Lung (tissue), 17 donors: ENCODE measurements at places on chromosomes 13 and 19.
A peak's percentile ranks its signal among the peaks of the same experiment; 100 is the strongest.

GRCh38 chr13:46057256-46058015 lies 4.9 kb upstream of the ZC3H13 start:
- no peak for DNase-seq

GRCh38 chr19:48556163-48556562 lies 4.2 kb downstream of the SULT2B1 start:
- no peak for DNase-seq

- no peak for DNase-seq
These were observed 21.5 kb downstream of the OLFM4 start for GRCh38 chr13:53050151-53050550.

GRCh38 chr13:30560212-30560611 lies 57.5 kb upstream of the USPL1 start:
- DNase-seq = no peak

DNA sequence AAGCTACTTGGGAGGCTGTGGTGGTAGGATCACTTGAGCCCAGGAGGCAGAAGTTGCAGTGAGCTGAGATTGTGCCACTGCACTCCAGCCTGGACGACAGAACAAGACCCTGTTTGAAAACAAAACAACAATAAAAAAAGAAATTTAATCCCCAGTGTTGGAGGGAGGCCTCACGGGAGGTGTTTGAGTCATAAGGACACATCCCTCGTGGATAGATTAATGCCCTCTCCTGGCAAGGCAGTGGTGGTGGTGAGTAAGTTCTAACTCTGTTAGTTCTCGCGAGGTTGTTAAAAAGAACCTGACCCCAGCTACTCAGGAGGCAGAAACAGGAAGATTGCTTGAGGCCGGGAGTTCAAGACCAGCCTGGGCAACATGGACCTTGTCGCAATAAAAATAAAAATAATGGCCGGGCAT lies 27.6 kb upstream of the SIN3B start:
- DNase-seq = no peak

DNA sequence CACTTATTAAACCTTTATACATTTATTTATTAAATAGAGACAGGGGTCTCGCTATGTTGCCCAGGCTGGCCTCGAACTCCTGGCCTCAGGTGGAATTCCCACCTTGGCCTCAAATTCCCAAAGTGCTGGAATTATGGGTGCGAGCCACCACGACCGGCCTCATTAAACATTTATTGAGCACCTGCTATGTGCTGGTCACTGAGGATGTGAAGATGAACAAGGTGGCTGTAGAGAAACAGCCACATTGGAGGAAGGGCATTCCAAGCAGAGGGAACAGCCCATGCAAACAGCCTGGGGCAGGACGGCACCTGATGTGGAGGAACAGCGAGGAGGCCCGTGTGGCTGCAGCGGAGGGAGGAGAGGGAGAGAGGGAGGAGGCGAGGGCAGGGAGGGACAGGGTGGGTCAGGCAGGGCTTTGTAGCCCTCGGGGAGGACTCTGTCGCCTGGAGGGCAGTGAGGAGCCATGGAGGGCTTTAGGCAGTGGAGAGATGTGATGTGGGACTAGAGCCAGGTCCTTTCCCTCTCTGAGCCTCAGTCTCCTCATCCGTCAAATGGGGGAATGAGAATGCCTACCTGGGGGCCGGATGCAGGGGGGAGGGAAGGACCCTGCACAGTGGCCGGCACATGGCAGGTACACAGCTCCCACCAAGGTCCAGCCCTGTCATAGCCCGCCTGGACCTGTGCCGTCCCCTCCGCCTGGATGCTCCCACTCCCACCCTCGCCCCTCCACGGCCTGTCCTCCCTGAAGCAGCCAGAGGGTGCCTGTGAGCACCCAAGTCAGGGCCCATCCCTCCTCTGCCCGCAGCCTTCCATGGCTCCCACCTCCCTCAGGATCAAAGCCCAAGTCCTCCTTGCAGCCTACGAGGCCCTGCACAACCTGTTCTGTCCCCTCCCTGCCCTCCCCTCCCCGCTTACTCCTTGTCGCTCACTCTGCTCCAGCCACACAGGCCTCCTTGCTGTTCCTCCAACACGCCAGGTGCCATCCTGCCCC lies 21.5 kb upstream of the NFIC start:
- no peak for DNase-seq

GRCh38 chr13:51240958-51241357 lies 18.8 kb downstream of the FAM124A start:
- DNase-seq = peak; percentile 68

GRCh38 chr19:20558571-20558970 lies 7.0 kb downstream of the ZNF737 start:
- no peak for DNase-seq

- DNase-seq = peak; percentile 61
These were observed 10.4 kb upstream of the ZSWIM4 start for GRCh38 chr19:13784731-13785452.

DNA sequence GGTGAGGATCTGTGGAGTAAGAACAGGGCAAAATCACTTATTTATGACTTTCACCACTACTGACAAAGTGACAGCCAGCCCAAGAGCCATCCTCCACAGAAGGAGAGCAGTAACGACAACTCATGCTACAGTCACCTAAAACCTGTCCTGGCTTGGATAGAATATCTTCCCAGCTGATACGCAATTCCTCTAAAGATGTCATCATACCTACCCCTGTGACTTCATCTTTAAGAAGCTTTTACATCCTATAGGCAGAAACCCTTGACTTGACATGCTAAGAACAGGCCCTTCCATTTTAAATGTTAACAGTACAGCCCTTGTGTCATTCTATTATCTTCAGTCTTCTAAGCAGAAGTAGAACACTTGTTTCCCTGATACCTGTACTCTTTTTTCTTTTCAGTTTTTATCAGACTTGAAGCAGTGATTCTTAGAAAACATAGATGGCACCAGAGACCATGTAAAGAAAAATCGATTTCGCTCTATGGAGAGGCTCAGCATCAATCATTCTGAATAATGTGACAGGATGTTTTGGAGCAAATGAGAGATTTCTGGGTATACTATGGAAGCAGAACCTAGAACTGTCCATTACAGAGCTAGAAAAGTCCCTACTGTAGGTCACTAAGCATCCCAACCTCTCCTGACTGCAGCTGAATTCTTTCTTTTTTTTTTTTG lies 20.1 kb downstream of the STOML3 start:
- no peak for DNase-seq

DNA sequence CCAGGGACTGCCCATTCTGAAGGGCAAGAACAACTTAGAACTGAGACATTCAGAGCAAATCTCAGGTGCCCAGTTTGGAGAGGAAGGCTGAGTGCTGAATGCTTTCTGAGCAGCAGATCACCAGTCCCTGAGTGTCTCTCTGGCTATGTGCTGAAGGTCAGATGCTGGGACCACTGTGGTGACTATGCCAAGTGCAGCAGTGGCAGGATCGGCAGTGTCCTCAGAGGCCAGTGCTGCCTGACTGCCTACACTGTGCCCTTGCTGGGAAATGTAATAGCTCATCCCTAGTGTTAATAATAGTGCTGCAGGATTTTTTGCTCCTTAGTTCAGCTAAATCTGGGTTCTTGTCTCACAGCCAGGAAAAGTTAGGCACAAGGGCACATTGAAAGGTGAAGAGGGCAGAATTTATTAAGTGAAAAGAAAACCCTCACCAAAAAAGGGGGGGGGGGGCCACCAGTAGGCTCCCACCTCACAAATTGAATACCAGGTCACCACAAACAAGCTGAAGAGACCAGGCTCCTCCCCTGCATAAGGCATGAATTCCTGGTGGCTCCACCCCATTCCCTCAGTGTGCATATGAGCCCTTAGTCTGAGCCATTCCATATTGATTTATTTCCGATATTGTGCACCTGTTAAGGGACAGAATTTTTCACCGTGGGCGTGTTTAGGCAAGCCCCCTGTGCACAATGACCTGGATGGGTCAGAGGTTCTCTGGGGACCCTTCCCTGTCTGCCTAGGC lies 18.5 kb downstream of the RFXAP start:
- no peak for DNase-seq

DNA sequence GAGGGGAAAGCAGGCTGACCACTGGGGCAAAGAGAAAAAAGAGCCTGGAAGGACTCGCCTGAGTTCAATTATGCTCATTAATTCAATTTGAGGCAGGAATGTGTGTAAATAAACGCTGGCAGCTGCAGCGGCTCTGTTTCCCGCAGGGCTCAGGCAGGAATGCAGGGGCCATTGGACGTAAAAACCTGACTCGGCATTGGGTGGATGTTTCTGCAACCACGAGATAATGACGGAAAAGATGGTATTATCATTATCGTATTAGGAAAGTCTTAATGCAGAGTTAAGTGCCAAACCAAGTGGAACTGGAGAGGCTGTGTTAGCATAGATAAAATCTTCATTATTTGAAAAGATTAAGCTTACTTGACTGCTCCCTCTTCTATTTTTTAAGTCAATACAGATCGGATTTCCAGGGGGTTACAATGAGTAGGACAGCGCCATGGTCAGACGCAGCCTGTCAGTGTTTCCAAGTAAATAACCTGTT lies 169.8 kb downstream of the SHISA2 start:
- DNase-seq = peak; percentile 75

- peak; percentile 70 for DNase-seq
These were observed at the start of gene CTXN1 for GRCh38 chr19:7926021-7926726. Gene CTXN1 (minus strand): TSS chr19:7926135. CDS start chr19:7925538, 597 bp downstream.

GRCh38 chr19:3293560-3293959 lies 69.1 kb downstream of the CELF5 start:
- no peak for DNase-seq

GRCh38 chr13:112657850-112658445 lies 31.9 kb upstream of the ATP11A start:
- DNase-seq = peak; percentile 70

- peak; percentile 42 for DNase-seq
These were observed 15.6 kb upstream of the NANOS3 start for GRCh38 chr19:13861392-13861713.

DNA sequence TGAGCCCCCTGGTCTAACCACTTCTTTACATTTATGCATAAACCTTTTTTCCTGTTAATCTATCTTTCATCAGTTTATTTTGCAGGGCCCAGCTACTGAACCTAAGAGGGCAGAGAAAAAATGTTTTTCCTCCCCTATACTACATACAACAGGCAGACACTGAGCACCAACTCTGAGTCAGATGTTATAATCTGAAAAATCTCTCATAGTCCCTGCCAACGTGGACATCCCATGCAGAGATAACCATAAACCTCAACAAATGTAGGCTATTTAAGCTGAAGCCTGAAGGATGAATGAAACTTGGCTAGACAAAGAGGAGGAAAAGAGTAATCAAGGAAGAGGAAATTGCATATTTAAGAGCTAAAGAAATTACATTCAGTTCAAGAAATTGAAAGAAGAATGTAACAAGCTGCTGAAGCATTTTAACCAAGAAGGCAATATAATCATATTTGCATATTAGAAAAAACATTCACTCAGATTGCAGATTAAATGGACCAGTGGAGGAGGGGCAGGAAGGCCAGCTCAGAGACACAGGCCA lies 2.6 kb downstream of the NEK3 start:
- DNase-seq = no peak

DNA sequence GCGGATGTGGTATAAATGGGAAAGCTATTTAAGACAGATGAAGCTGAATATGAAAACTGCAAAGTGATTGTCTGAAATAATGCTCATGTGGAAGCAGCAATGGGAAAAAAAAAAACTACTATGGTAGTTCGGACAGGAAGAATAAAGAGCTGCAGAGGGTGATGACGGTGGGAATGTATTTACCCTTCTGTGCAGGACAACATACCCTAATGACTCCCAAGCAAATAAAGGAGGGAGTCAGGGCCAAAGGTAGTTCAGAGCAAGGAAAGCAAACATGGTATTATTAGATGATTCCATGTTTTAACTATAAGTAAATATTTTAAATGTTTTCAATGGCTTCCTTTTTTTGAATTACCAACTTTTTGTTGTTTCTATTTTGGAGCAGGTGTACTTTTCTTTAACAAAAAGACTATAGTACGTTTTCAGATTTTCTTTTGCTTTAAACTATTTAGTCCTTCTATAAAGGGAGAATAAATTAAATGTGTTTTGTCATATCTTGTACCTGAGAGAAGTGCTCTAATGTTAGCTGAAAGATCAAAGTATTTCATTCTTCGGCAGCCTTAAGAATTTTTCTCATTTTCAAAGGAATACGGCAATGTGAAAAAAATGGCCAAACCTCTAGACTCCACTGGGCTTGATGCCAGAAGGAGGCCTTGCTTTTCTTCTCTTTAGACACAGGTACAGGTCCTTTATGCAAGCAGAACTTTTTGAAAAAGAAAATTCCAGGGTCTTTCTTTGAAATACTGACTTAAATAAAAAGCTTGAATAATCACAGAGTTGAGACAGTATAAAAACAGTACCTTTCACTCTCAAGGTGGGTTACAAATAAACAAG lies 67.8 kb upstream of the ZDHHC20 start:
- DNase-seq = peak; percentile 61

- no peak for DNase-seq
These were observed 8.0 kb downstream of the TMEM91 start for GRCh38 chr19:41384351-41384750.

DNA sequence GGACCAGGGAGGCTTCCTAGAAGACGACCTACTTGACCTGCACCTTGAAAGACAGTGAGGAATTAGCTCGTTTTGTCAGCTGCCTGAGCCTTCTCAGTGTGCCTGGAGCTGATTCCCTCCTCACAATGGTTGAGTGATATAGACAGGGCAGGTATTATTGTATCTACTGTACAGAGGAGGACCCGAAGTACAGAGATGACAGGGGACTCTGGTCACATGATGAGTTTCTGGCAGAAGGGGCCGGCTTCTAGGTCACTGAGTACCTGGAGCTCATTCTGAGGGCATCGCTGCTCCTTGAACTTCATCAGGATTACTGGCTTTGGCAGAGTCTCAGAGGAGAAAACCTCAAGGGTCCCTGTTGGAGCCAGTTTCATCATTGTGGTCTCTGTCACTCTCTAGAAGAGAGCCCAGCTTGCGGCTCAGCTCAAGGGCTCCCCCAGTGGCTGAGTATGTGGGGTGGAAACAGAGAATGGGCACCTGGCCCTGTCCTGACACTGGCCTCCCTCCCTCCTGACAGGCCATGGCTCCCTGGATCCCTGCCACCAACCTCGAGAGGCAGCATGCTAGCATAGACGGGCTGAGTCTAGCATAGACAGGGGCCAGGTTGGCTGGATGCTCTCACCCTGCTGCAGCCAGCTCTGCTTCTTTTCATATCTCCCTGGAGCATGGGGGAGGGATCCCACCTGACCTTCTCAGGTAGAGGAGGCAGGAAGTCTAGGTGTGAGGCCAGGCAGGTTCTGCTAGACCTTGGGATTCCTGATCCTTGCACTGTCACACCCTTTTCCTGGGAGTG lies 38.7 kb downstream of the NFIX start:
- DNase-seq = no peak

- no peak for DNase-seq
These were observed 11.7 kb downstream of the DACT3 start for GRCh38 chr19:46648961-46649960.

- DNase-seq = no peak
These were observed 632.6 kb upstream of the ARGLU1 start for GRCh38 chr13:107200491-107200890.
